ENCODE measurements at places on chromosomes 5 and 9. TPM values are rescaled to one million over a fixed set of nuclear protein-coding genes. Genes with fewer than 3 reads are reported as not detected.

The NUTM2F gene
- not detected for total RNA-seq

The FAM78A gene
- total RNA-seq, result 2.5 TPM

The RXRA gene
- 35.7 TPM for total RNA-seq

GRCh38 chr9:124768334-124768733 lies 2.8 kb downstream of the NR6A1 start:
- DNase-seq, result no peak

DNA sequence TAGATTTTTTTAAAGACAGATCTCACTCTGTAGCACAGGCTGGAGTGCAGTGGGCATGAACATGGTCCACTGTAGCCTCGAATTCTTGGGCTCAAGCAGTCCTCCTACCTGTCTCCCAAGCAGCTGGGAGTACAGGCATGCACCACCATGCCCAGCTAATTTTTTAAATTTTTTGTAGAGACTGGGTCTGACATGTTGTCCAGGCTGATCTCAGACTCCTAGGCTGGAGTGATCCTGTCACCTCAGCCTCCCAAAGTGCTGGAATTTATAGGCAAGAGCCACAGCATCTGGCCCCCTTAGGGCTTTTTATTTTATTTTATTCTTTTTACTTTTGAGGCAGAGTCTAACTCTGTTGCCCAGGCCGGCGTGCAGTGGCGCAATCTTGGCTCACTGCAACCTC lies 56.4 kb downstream of the NSD1 start:
- no peak for DNase-seq
